NCI-H2081 (cell line): ENCODE measurements at places on chromosomes 5 and 9.

GRCh38 chr5:8861764-8862163 is 684.1 kb downstream of the SEMA5A start:
- no peak for DNase-seq

GRCh38 chr9:17222932-17223331 is 88.1 kb downstream of the CNTLN start:
- DNase-seq = no peak

GRCh38 chr5:102753889-102754766 is 977 bp upstream of the PAM start:
- no peak for DNase-seq

GRCh38 chr9:97638666-97639065 is 5.0 kb downstream of the NCBP1 start:
- DNase-seq = no peak

GRCh38 chr5:153797484-153797883 is 241.2 kb downstream of the FAM114A2 start:
- no peak for DNase-seq

GRCh38 chr9:5870020-5870339 is 20.7 kb upstream of the MLANA start:
- DNase-seq = no peak
